ENCODE measurements at places on chromosomes 16 and 17.

DNA sequence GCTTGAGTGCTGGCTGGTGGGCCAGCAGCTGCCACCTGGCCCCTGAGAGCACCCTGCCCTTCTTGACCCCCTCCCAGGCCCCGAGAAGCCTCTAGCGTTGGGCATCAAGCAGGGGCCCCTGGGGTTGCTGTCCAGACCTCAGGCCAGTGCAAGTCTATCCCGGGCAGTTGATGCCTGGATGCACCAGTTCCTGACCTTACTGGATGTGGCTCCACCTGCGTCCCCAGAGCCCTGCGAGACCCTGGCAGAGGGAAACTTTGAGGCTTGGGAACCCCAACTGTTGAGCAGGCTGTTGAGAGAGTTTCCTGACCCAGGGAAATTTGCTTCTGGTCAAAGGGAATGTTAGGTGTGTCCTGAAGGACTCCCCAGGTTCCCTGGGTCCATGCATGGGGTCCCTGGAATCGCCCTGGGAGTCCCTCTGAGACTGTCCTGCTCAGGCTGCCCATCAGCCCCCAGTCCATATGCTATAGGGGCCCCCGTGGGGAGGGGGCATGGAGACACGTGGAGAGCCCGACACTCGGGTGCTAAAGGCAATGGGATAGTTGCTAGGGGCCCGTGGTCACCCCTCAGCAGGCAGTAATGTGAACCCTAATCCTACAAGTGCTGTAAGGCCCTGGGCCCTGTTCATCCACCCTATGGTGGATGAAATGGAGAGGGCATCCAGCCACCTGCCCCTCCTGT, 46.4 kb downstream of the RAB11FIP4 start:
- no peak for DNase-seq

DNA sequence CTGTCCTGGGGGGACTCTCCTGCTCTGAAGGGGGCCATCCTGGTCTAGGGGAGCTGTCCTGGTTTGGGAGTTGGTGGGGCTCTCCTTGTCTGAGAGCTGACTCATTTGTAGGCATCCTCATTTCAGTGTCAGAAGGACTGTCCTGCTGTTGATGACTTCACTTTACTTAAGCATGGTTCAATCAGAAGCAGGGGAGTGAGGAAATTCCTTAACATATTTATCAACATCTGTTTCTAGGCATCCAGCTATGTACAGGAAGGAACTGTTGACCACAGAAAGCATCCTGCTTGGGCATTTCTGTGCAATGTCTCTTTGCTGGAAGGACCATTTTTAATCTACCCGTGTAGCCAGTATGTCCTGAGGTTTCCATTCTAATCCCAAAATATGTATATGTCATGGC, 502.7 kb upstream of the HSBP1 start:
- DNase-seq, result no peak

- no peak for DNase-seq
Measured at GRCh38 chr16:69754143-69754468, 620 bp downstream of the NOB1 start.

DNA sequence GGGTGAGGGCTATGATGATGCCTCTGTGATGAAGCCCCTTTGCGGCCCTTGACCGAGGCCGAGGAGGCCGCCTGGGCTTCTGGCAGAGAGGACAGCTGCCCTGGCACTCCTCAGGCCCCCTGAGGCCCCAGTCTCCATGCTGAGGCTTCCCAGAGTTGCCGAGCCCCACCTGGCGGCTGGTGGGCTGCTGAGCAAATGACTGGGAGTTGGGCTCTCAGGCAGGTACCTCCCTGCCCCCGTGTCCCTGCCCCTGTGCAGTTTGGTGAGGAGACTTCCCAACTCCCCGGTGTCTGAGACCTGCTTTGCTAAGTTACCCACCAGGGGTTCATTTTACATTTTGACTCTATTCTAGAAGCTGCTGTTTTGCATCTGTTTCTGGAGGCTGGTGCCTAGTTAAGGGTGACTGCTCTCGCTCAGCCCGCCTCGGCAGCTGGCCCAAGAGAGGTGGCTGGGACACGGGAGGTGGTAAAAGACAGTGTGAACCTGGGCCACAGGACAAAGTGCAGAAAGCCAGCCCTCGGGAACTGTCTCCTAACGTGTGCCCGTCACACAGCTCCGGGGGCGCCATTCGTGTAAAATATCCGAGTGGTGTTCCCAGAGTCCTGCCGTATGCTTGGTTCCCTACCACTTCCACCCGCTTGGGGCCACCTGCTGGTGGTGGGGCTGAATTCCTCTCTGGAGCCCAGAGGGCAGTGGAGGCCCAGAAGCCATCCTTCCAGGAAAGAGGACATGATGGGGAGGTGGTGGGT, 134.5 kb downstream of the RAB11FIP4 start:
- no peak for DNase-seq

DNA sequence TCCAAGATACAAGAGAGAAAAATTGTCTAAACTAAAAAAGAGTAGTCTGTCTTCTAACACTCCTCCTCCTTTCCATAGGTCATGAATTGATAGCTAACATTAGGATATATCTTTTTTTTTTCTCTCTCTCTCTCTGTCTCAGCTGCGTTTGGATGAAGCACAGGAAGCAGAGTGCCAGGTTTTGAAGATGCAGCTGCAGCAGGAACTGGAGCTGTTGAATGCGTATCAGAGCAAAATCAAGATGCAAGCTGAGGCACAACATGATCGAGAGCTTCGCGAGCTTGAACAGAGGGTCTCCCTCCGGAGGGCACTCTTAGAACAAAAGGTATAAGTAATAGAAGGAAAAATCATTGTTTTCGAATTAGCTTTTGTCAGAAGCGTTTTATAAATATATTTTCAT, 32.9 kb downstream of the ABHD15 start:
- DNase-seq, result no peak

DNA sequence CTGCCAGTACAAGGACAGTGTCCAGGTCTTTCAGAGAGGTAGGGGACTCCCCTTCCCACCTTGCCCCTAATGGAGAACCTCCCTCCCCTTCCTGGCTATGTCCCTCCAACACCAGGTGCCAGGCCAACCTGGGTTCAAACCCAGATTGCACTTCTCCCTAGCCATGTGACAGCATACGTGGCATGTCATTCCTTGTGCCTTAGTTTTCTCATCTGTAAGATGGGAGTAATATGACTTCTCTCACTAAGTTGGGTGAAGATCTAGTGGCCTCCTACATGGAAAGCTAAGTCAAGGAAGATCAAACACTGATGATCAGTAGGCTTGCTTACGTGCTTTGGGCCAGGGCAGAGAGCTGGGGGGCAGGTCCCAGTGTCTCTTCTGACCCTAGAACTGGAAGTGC, 8.8 kb downstream of the FCSK start:
- no peak for DNase-seq

- no peak for DNase-seq
Measured at GRCh38 chr17:50288306-50288705, 14.0 kb downstream of the TMEM92 start.

DNA sequence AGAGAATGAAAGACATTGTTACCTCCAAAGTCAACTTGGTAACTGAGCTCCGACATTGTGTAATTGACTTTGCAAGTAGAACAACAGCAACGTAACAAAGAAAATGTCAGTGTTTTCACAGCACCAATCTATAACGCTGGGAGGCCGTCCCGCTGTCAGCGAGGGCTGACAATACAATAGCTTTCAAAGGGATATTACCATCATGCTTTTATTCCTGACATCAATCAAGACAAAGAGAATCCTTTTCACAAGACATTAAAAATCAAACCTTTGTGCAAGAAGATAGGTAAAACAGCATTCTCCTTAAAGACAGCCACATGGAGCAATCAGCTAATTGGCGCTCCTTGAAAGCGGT, 6.2 kb downstream of the ZNF423 start:
- DNase-seq, result no peak

DNA sequence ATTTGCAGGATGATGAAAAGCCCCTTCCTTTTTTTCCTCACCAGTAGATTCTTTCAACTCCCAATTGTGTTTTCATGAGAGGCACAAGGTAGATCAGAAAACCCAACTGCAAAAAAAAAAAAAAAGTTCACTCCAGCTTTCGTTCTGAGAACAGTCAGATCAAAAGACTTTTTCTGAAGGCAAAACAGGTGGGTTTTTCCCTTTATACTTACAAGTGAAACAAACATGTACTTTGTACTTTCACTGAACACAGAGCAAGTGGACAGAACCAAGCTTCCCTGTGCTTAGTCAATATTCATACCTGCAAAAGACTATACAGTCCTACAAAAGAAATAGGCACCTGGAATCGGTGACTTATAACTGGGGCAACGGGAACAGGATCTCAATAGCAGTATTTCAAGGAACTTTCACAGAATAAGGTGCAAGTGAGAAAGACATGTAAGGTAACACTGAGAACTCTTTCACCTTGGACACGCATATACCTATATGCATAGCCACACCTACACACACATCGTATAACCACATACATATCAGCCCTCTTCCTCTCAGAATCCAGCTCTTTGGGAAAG, 54.1 kb downstream of the TOX3 start:
- no peak for DNase-seq

DNA sequence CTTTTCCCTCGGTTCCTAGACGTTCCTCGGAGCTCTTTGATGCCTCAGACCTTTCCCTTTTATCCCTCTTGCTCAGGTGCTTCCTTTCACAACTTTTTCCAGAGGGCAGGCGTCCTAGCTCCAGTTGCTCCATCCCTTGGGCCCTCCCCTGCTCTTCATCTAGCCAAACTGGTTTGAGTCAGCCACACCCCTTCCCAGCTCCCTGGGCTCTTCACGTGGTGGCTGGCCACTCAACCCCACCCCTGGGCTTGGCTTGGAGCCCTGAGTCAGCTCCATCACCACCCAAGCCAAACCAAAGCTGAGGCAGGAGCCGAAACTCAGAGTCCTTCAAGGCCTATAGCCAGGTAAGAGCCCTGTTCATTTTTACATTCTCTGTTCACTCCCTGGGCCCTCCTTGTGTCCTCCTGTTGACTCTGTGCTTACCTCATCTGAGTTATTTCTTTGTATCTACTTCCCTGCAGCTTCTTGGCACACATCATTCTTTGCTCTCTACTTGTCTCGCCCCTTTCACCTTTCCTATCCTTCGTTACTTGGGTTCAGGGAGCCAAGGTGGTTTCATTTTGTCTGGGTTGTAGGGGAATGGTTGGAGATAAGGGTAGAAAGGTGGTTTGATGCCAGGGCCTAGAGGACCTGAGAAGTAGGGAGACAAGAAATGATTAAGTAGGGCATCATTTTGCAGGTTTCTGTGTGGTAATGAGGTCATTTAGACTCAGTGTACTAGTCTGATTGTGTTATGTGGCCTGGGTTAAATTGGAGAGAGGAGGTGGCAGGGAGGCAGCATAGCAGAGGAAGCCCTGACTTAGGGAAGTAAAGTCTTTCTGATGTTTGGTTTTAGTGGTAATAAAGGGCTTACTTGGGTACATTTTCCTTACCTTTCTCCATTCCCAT, 7.6 kb upstream of the PHKG2 start:
- no peak for DNase-seq

- DNase-seq, result no peak
Measured at GRCh38 chr16:30678586-30678970, 20.3 kb downstream of the FBRS start.

- DNase-seq, result no peak
Measured at GRCh38 chr16:85002099-85002541, 9.2 kb downstream of the ZDHHC7 start.

GRCh38 chr16:69823831-69824563, 61.9 kb downstream of the WWP2 start:
- DNase-seq, result no peak

- no peak for DNase-seq
Measured at GRCh38 chr17:81918832-81919545, 1.0 kb upstream of the SIRT7 start.

GRCh38 chr16:56931271-56931891, 561 bp upstream of the HERPUD1 start:
- DNase-seq, result no peak

DNA sequence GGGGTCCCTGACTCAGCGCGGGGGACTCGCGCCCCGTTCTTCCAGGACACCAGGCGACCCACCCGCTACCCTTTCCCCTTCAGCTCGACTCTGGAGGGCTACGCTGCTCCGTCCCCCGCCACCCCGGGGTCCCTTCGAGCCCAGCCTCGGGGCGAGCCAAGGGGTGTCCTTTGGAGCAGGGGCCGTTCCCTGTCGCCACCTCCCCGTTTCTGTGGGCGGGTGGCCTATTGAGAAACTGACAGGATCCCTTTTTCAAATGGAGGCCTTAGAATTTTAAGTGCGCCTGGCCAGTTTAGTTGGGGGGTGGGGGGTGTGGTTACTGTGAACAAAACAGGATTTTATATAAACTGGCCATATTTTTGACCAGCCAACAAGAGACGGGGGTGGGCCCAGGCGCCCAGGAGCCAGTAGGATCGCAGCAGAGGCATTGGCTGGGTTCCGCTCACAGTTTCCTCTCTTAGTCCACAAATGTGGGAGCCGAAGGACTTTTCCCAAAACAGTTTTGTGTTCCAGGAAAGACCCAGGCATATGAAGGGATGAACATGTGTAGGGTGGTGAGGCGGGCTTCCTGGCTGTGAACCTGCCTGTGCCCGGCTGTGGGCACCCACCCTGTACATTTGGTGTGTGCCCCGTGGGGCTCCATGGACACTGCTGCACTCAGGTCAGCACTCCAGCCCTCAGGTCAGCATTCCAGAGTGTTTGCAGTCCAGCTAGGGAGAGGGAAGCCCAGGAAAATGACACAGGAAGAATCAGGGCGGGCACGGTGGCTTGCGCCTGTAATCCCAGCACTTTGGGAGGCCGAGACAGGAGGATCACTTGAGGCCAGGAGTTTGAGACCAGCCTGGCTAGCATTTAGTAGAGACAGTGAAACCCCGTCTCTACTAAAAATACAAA, 722 bp upstream of the TIMP2 start:
- DNase-seq, result no peak

- no peak for DNase-seq
Measured at GRCh38 chr17:15233022-15233805, 31.9 kb downstream of the PMP22 start.

DNA sequence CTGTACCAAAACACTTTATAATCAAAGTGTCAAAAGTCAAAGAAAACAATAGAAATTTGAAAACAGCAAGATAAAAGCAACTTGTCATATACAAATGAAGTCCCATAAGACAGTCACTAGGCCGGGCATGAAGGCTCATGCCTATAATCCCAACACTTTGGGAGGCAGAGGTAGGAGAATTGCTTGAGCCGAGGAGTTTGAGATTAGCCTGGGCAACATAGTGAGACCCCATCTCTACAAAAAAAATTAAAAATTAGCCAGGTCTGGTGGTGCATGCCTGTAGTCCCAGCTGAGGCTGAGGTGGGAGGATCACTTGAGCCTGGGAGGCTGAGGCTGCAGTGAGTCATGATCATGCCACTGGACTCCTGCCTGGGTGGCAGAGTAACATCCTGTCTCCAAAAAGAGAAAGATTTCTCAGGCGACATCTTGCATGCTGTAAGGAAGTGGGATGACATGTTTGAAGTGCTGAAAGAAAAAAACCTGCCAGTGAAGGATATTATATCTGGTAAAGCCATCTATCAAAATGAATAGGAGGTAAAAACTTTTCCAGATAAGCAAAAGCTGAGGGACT, 98.7 kb upstream of the NACA2 start:
- DNase-seq, result no peak

- DNase-seq, result peak; percentile 71
Measured at GRCh38 chr17:58692239-58693055, at the start of gene RAD51C. Gene RAD51C, plus strand, starts transcription at chr17:58692602. Its CDS starts 42 bp downstream, at chr17:58692644.

DNA sequence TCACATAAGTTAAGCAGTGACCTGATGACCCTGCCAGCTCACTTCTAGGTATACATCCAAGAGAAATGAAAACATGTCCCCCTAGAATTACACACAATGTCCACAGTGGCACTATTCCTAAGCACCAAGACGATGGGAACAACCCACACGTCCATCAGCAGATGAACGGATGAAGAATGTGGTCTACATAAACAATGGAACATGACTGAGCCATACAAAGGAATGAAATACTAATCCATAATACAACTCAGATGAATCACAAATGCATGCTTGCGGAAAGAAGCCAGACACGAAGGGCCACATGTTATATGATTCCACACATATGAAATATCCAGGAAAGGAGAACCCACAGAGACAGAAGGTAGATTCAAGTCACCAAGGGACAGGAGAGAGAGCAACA, 17.4 kb downstream of the USP22 start:
- DNase-seq, result no peak

Data from T-cell (primary cell).